ENCODE measurements at places on chromosomes 12 and 14.

- peak; percentile 9 for DNase-seq
Measured at GRCh38 chr12:84502907-84503787, 409.5 kb downstream of the SLC6A15 start.

GRCh38 chr12:1344245-1344644, 250.1 kb downstream of the FBXL14 start:
- DNase-seq: no peak

GRCh38 chr14:105485739-105486162, 935 bp upstream of the CRIP1 start:
- peak; percentile 21 for DNase-seq

DNA sequence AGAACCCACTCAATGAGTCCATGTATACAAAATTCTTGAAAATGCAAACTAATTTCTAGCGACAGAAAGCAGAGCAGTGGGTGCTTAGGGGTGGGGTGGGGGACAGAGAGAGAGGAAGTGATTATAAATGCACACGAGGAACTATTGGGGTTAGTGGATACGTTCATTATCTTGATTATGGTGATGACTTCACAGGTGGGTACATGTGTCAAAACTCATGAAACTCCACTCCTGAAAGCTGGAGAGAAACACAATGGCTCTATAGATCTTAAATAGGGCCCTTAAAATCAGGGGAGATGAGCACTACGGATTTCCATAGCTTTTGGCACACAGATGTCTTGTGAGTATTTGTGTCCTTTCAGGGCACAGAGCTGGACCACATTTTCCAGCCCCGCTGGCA, 59.9 kb downstream of the STON2 start:
- DNase-seq: no peak

DNA sequence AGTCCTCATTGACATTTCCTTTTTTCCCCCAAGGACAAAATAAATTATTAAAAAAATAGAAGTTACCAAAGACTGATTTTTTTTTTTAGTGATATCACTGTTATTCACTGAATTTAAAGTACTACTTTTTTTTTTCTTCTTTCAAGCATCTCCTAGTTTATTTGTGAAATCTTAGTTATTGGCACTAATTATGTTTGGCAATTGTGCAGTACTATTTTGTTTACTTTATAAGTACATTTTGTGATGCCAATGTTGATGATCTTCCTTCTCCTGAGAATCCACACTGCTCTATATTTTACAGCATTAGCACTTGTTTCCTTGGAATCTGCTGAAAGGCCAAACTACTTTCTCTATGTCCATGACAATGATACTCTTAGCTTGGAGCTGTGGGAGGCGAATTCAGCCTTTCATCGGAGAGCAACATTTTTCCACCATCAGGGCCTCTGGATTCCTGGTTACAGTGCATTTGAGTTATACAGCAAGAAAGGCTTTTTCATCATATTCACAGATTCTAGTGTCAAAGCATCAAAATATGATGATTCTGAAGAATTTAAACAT, 123.8 kb upstream of the PTPRQ start:
- DNase-seq: no peak

DNA sequence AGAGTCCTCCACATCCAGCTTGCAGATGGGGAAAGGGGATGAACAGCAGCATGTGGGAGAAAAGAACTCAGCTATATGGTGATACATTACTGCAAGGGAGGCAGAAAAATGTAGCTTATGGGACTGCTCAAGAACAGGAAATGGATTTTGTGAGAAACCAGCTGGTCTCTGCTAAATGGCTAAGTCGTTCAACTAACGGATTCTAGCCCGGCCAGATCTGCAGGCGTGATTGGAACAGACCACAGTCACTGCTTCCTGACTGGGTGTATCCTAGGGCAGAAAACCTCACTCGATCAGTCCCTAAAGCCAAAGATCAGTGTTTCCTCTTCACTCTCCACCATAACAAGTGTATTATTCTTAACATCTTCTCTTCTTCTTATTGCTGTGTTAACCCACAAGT, 8.1 kb upstream of the PTGDR start:
- DNase-seq: no peak

DNA sequence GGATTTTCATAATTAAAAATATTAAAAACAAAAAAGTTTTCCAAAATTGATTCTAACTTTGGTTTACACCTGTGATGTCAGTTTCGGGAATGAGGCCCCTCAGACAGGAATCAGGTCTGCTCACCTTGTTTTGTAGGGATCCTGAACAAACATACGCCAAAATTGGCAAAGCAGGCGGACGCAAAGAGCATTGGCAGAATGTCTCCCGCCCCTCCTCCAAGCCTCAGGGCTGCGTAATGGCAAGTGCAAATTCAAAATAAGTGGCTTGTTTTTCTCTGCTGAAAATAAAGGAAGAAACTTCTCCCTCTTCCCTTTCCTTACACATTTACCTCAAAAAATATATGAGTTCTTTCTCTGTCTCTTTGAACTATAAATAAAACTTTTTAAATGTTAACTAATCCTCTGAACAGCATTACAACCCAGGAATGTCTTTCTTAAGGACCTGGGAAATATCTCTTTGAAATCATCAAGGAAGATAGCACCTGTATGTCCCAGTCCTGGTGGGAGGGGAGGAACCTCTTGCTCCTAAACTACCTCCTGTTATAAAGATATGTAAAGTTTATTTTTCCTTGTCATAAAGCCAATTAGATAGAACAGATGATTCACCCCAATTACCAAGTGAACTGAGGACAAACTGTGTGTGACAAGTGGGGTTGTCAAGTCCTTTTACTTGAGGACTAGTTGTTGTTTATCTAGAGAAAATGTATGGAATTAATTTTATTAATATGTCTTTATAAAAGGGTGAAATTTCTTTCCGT, 16.5 kb downstream of the OR6J1 start:
- no peak for DNase-seq

- no peak for DNase-seq
Measured at GRCh38 chr12:12996209-12996608, 3.9 kb downstream of the HEBP1 start.

DNA sequence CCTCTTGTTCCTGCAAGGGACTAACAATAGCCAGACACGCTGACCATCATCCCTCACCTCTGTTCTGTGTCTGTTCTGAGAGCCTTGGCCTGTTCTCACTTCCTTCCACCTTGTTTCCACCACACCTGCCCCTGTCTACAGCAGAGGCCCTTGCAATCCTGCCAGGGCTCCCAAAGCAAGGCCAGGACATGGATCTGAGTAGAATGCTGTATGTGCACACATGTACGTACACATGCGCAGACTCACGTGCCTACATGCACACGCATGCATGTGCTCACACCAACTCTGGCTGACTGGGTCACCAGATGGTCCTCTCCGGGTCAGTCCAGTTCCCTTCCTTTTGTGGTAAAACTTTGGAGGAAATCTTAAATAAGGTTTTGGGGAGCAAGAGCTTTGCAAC, 133.0 kb upstream of the C14orf180 start:
- DNase-seq: no peak

DNA sequence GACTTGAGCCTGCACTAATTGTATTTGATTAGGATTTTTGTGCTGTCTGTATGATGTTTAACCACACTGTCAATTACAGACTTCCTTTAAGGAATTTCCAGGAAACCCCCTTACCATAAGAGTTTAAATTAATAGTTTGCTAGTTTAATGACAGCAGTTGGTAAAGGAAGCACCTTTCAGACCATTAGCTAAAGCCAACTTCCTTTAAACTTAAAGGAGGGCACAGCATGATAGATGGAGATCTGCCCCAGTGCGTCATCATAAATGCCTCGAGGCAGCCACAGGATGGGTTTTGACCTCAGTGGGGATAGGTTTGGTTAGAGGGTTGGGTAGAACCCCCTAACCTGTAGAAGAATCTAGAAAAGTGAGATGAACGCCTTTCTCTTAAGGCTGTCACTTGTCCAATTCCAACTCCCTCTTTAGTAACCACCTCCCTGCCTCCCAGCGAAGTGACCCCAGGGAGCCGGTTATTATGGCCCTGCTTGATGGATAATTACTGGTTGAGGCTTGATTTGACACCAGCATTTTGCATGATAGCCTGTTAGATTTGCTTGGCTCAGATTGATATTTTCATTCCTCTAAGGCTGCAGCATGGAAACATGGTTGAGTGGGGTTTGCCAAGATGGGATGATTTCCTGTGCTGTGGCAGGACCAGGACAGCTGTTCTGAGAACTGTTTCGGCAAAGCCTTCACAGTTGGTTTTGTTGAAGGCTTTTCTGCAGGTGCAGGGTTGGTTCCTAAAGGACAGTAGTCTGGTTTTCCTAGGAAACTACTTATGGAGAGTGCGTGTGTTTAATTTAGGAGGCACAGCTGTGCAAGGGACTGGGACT, 62.7 kb downstream of the CHST11 start:
- no peak for DNase-seq

GRCh38 chr12:104498211-104498801, 41.6 kb downstream of the CHST11 start:
- DNase-seq: no peak

DNA sequence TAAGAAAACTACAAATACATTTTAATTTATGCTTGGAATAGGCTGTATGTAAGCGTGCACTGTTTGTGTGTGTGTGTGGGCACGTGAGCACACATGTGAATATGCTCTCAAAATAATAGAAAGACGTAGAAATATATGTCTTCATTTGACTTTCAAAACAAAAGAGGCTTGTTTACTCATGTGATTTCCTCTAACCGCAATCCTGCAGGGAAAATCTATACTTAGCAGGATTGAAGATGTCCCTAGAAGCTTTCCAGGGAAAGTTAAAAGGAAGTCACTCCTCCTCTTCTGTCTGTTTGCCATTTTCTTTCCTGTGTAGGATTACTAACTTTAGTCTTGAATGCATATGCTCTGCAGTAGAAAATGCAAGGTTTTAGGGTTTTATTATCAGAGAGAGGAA, 404.7 kb downstream of the MDGA2 start:
- no peak for DNase-seq

- no peak for DNase-seq
Measured at GRCh38 chr12:124544311-124544970, 23.0 kb downstream of the NCOR2 start.

- DNase-seq: no peak
Measured at GRCh38 chr12:108400481-108400880, 61.4 kb upstream of the CMKLR1 start.

DNA sequence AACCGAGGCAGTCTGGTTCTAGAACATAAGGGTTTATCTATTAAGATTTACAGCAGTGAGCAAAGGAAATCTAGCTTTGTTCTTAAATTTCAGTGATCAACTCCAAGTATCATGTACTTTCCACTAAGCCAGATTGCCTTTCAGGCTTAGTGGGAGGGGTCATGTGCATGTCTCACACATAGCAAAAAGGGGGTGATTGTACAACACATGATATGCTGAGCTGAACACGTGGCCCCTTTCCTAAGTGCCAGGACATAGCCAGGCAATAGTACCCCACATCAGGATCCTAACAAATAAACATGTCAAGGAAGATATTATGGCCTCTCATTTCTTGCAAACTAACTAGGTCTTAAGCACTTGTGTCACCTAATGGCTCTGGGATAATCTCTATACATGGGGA, 347.2 kb downstream of the C12orf75 start:
- no peak for DNase-seq

DNA sequence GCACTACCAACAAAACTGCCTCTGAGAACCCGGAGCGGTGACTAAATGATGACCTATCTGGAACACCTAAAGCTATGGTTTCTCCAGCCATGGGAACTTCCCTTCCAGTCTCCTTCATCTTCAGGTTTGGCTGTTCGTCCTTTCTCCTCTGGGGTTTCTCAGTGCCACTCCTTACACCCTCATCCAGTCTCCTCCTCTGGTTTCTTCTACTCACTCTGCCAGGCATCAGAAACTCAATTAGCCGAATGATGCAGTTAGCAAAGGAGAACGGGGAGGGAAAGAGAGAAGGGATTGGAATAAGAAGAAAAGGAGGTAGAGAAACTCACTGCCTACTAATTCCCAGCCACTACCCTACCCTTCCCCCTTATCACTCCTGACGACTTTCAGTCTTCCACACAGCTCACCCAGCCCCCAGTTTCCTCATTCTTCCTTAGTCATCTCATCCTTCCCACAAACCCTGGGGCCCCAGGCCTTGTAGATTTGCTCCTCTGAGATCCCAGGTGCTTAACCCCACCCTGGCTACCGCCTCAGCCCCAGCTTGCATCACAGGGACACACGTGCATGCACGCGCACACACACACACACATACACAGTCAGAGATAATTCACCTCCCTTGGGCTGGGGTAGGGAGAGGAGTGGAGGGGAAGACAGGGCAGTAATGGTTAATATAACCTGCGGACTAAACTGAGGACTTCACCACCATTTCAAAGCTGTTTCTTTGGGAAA, 13.0 kb downstream of the FGD6 start:
- DNase-seq: no peak

DNA sequence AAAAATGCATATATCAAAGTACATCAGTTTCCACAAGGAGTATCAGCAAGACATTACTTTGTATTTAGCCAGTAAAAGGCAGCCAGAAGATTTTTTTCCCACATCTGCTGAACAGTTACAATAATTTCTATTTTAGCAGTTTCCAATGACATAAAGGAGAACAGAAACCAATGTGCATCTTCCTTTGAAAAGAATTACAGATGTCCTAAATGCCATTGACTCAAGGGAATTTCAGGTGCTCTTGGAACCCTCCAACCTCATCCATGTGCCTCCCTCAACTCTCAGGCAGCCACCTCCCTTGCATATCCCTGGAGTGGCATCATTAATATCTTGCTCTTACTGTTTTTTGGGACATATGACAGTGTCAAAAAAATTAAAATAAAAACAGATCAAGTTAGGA, 62.2 kb upstream of the ST8SIA1 start:
- DNase-seq: no peak

- DNase-seq: no peak
Measured at GRCh38 chr14:57417228-57417627, 26.8 kb downstream of the NAA30 start.

- no peak for DNase-seq
Measured at GRCh38 chr14:76426161-76426696, 50.3 kb downstream of the ESRRB start.

DNA sequence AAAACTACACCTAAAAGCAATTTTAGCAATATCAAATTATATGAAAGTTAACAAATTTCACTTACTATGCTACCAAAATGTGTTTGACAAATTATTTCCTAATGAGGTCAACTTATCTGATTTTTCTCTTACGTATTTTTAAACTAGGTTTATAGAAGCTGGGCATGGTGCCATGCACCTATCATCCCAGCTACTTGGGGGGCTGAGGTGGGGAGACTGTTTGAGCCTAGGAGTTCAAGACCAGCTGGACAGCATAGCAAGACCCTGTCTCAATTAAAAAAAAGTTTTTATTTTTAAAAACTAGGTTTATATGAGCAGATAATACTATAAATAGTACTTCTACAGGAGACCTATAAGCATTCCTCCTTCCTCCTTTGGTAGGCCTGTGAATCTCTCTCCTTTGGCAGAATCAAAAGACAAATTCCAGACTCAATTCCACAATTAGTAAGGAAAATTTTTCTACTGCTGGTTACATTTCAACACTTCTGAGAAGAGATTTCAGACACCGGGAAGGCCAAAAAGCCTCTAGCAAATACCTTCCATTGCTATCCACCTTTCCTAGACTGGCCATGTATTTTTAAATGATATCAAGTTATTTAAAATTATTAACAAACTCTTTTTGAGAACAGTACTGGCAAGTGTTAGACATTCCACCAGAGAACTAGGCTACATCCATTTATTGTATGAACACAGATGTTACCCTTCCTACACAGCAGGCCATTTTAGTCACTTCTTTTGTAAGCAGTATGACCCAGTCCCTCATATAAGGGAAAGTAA, 34.4 kb downstream of the CDK17 start:
- no peak for DNase-seq

- DNase-seq: no peak
Measured at GRCh38 chr12:130529781-130530180, 186.3 kb downstream of the RIMBP2 start.

GRCh38 chr12:90978117-90978770, 23.3 kb upstream of the CCER1 start:
- no peak for DNase-seq

Data from NCI-H1436 (cell line).